ENCODE measurements at places on chromosomes 16 and 17.

DNA sequence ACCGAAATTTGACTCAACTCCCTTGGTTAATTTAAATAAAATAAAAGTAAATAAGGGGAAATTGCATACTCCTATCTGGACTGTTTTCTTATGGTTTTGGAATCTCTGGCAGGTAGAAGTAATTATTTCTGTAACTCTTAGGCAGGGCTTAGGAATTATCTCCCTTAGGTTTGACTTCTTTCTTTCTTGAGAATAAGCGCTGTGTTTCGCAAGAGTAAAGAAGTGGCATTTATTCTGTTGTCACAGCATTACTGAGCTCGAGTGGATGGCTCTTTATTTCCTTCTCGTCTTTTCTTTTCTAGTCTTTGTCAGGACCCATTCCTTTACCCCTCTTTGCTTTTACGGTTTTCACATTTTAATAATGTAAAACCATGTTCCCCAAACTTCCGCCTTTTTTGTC, 633.2 kb downstream of the WWOX start:
- no peak for DNase-seq

- DNase-seq: no peak
Observed at GRCh38 chr17:50338645-50339044, 7.3 kb upstream of the XYLT2 start.

DNA sequence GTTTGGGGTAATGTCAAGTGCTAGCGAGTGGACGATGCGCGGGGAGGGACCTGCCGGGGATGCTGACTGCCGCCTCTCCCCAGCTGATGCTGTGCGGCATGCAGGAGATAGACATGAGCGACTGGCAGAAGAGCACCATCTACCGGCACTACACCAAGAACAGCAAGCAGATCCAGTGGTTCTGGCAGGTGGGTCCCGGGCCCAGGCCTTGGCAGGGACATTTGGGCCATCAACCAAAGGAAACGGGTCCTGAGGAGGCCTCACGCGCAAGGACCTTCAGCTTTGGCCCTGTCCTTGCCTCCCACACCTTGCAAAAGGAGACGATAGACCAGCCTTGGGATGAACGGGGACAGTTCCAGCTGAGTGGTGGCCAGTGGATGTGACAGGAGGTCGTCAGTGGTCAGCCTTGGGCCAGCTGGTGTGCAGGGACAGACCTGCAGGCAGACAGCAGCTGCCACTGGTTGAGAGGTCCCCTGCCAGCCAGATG, 13.6 kb upstream of the CLEC18A start:
- DNase-seq: no peak

GRCh38 chr17:82107341-82107860, 9.4 kb upstream of the FASN start:
- DNase-seq: no peak

GRCh38 chr16:29667755-29668154, 4.7 kb downstream of the SPN start:
- no peak for DNase-seq

- no peak for DNase-seq
Observed at GRCh38 chr17:58005728-58006559, 1.1 kb downstream of the SRSF1 start.

GRCh38 chr16:51458356-51459140, 307.5 kb upstream of the SALL1 start:
- no peak for DNase-seq

DNA sequence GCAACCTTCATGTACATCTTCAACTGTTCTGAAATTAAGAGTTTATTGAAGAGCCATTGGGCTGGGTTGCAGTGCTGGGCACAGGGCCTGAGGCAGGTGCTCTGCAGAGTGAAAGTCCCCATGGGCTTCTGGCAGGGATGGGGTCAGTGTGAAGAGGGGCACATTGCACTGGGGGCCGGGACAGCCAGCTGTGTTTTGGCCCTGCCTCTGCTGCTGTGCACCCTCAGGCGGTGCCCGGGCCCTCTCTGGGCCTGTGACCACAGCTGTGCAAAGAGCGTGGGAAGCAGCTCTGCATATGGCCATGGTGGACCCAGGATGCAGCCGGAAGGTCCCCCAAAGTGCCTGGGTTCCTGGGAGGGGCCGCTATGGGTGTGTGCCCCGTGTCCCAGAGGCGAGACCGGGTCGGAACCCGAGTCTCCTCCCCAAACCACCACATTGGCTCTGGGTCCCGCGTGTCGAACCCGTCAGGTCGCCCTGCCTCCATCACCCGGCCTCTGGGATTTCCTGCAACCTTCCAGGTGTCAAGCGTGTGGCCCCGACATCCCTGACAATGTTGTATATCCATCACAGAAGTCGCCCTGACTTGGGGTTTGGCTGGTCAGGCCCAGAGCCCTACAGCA, 38.2 kb upstream of the ZNF469 start:
- DNase-seq: no peak

GRCh38 chr16:71537643-71538042, 11.4 kb downstream of the CHST4 start:
- peak; percentile 2 for DNase-seq

DNA sequence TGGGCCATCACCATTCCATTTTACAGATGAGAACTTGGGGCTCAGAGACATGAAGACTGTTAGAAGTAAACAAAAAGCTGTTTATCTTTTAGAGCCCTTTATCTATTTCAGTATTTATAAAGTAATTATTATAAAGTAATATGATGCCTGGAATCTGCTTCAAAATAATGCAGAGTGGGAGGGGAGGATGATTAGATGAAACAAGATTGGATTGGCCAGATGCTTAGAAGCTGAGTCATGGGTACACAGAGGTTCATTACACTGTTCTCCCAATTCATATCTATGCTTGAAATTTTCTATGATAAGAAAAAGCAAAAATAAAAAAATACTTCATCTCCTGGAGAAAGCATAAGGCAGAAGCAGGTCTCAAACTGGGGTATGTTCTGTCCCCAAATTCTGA, 29.4 kb downstream of the TOM1L2 start:
- no peak for DNase-seq

DNA sequence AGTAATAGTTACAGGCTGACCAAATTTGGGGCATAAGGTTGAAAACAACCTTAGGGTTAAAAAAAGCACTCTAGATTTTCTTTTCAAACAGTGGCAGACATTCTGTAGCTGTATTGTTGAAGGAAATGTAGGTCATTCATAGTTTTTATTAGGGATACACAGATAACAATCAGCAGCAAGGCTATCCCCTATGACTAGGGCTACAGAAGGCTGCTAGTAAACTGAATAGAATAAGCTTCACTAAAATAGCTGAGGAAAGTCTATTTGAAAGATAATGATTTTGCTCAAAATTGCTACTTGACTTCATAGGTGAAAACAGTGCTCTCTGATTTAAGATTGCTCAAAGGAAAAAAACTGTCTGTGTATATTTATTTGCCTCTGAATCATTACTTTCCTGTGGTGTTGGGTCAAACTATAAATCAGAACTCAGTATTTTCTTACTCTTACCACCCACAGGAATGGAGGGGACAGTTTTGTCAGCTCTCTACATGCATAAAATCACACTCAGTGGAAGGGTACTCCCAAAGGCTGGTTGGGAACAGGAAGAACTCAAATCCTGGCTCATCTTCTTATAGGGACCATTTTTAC, 24.8 kb downstream of the RPGRIP1L start:
- DNase-seq: no peak

DNA sequence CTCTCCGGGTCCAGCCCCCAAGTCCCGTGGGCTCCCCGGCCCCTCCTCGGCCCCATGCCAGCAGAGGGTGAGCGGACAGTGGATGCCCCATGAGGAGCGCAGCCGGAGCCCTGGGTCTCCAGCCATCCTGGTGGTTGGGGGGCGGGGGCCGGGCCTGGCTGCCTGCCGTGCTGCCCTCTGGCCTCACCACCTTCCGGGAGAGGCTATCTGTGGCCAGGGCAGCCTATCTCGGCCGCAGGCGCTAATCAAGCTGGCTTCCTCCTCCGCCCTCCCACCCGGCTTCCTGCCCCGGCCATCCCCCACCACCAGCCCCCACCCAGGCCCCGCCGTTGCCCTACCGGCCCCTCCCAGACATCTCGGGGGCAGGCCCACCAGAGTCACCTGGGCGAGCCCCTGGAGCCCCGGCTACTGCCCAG, 46.8 kb downstream of the ZFPM1 start:
- DNase-seq: no peak

DNA sequence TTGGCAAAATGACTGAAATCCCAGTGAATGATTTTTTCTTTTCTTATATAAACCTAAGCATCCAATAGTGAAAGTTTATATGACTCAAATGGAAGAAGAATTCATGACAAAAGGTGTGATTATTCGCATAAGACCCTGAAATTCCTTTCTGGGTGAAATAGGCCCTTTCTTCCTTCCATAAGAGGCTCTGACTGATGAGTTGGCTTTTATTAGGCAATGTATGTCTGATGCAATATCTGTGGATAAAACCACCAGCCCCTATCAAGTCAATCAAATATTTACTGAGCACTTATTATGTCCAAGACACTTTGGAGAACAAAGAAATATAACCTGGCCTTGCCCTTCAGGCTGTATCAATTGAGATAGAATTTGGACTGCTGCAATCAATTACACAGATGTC, 316.6 kb downstream of the CDH13 start:
- DNase-seq: no peak

DNA sequence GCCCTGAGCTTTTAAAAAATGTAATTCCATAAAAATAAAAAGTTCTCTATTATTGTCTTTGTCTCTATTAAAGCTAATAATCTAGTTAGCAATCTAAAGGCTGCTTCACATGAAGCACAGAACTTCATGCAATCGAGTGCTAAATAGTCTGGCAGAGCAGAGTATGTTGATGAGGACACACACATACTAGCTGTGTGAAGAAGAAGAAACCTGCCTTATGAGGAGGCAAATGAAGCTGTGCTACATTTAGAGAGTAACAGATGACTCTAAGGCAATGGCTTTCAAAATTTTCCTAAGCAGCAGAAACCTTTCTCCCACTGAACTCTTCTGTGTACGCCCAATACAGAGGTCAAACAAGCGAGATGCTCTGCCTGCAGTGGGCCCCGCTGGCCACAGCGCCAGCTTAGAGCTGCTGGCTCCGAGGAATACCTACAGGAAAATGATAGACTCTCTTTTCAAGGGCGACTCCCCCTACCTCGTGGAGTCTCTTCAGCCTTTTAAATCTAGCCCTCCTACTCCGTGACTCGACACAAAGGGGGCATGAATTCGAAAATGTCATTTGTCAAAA, 39.2 kb downstream of the GNA13 start:
- no peak for DNase-seq

DNA sequence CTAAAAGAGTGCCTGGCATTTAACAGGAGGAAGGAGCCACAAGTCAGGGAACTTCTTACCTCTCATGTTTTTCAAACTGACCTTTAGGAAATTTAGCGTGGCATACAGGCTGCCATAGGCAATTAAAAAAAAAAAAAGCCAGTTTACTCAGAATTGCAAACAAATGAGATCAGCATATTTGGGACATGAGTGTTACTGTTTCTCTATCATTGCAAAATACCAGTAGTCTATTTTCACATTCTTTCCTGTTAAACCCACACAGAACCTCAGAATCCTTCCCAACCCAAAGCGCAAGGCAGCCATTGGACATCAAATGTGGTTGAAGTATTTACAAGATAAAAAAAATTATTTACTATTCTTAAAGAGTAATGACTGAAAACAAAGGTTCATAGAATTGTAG, 366.4 kb upstream of the DYNLRB2 start:
- no peak for DNase-seq

DNA sequence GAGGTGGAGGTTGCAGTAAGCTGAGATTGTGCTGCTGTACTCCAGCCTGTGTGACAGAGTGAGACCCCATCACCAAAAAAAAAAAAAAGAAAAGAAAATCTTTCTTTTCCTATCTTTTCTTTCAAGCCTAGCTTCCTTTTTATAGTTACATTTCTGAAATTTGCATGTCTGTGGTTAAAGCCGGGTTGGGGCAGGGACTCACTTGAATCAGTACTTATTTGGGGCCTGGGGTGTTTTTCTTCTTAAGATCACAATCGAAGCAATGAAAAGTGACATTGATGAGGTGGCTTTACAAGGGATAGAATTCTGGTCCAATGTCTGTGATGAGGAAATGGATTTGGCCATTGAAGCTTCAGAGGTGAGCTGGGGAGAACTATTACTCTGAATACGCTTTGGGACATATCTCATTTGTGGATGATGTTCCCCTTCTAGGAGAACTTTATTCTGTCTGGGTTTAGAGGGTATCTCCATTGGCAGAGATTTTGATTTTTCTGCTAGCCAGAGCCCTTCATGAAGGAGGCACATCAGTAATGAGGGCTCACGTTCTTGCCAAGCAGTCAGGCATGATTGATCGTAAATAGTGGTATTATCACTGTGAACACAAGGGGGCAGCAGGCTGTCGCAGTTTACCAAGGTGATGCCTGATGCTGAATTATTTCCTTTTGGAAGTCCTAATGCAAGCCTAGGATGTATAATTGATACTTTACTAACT, 14.3 kb downstream of the KPNB1 start:
- peak; percentile 78 for DNase-seq

- no peak for DNase-seq
Observed at GRCh38 chr17:68097161-68097805, 61.7 kb downstream of the KPNA2 start.

GRCh38 chr17:27947005-27947406, 53.8 kb upstream of the LYRM9 start:
- no peak for DNase-seq

DNA sequence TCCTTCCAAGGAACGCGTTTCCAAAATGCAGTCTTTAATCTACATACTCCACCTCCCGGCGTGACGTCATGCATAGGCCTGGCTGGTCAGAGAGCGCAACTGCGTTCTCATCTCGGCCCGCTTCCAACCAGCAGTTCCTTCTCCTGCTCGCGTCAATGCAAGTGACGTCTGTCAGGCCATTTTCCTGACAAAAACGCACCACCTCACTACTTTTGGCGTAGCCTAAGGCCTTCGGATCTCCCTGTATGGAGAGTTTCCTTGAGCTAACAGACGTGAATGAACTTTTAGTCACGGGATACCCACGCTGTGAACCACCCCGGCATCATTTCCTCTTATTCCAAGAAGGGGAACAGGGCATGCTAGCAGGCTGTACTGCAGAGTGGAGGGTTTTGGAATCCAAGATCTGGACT, 25.0 kb downstream of the TEX14 start:
- peak; percentile 17 for DNase-seq

DNA sequence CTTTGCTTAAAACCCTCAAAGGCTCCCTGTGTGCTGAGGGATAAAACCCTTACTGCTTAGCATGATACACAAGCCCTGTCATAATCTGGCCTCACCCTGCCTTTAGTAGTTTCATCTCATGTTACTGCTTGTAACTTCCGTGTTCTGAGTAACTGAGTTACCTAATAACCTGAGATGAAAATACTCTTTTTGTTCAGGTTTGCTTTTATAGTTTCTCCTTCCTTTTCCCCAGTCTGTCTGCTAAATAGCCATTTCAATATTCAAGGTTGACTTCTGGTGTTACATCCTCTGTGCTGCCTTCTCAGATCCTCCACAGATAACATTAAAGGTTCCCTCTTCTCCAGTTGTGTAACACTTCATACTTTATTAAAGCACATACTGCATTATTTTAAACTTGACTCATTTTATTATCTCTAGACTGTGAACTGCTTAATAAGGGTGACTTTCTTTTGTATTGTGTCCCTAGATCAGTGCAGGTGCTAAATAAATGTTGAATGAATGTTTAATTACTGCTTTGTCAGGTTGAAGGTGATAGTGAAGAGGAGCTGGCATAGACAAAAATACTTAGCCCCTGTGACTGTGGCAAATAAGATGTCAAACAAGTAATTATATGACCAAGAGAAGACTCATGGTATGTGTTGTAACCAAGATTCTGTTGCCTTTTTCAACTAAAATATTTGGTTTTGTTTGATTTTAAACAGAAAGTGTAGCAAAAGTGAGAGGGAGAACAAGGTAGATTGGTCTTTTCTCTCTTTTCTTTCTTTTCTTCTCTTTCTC, 47.8 kb downstream of the NFAT5 start:
- no peak for DNase-seq

- no peak for DNase-seq
Observed at GRCh38 chr16:29141586-29142324, 156.9 kb downstream of the LAT start.
